ENCODE measurements at places on chromosomes 7 and 10. TPM values are rescaled to one million over a fixed set of nuclear protein-coding genes. Genes with fewer than 3 reads are reported as not detected.

DNA sequence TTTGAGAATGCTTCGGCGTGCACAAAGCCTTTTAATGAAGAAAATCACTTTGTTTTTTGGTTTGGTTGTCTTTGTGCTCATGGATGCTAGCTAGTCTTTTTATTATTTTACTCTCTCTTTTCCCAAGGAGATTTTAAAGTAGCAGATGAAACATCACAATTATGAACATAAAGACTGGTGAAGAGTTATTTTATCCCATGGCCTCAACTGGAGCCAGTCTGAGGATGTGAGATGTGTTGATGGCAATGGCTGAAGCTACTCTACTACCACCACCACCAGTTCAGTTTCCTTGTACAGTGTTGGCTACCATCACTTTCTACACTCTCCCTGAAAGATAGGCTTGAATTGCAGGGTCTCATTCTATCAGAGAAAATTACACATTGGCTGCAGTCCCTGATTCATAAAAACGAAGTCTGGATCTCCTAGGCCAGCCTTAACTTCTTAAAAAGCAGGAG, 494 bp upstream of the HERC4 start:
- DNase-seq = no peak

DNA sequence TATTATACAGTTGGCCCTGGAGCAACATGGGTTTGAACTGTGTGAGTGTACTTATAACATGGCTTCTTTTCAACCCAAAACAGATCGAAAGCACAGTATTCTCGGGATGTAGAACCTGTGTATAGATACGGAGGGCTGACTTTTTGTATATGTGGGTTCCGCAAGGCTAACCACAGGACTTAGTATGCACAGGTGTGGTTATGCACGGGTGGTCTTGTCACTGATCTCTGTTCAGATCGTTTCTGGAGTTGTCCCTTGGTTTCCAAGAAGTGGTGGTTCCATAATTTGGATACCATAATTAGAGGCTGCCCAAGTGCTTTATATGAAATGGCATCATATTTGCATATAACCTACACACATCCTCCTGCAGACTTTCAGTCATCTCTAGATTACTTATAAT, 10.9 kb upstream of the BHLHA15 start:
- DNase-seq = no peak

DNA sequence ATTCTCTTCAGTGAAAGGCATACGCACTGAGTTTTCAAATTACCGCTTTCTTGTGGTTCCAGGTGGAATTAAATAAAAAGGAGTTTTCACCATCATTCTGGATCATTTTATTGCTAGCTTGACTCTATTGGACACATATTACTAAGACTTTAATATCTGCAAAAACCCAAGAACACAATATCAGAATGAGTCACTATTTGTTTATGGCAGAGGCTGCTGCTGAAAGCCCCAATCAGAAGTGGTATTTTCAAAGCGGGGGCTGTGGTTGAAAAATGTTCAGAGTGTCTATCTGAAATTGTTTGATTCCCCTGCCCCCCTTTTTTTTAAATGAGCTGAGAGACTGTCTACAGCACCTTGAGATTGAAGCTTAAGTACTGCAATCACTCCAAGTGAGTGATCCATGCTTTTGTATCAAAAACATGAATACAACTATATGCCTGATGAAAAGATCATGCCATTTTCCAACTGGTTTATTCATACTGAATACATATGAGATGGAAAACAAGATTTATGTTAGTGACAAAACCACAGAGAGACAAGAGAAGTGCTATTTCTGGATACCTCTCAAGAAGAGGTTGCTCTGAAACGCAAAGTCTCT, 376.4 kb downstream of the HTR7 start:
- DNase-seq = no peak

- no peak for DNase-seq
These were observed 24.3 kb downstream of the GRID2IP start for GRCh38 chr7:6526997-6527378.

- no peak for DNase-seq
These were observed 21.4 kb upstream of the SMC3 start for GRCh38 chr10:110546077-110546476.

Gene IGFBP3
- polyA plus RNA-seq = 2.4 TPM

DNA sequence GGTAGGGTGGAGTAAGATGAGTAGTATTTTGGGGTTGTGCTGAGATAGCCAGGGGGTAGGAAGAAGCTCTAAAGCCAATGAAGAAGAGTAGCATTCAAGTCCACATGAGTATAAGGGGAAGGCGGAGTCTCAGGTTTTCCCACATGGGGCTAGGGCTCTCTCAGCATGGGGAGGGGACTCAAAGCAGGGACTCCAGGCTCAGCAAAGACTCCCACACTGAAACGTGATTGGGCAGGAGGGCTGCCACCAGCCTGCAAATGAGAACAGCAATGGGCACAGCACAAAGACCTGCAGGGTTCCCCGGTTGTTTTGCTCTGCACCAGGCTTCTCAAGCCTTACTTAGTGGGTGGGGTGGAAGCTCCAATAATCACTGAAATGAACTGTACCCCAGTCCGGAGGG, 1.5 kb upstream of the NRAP start:
- DNase-seq = no peak

- no peak for DNase-seq
These were observed 14.5 kb downstream of the AKR1B1 start for GRCh38 chr7:134444198-134444960.

GRCh38 chr10:14569274-14570060, 205.2 kb downstream of the FAM107B start:
- DNase-seq = no peak

Gene ACBD7
- not detected for polyA plus RNA-seq

DNA sequence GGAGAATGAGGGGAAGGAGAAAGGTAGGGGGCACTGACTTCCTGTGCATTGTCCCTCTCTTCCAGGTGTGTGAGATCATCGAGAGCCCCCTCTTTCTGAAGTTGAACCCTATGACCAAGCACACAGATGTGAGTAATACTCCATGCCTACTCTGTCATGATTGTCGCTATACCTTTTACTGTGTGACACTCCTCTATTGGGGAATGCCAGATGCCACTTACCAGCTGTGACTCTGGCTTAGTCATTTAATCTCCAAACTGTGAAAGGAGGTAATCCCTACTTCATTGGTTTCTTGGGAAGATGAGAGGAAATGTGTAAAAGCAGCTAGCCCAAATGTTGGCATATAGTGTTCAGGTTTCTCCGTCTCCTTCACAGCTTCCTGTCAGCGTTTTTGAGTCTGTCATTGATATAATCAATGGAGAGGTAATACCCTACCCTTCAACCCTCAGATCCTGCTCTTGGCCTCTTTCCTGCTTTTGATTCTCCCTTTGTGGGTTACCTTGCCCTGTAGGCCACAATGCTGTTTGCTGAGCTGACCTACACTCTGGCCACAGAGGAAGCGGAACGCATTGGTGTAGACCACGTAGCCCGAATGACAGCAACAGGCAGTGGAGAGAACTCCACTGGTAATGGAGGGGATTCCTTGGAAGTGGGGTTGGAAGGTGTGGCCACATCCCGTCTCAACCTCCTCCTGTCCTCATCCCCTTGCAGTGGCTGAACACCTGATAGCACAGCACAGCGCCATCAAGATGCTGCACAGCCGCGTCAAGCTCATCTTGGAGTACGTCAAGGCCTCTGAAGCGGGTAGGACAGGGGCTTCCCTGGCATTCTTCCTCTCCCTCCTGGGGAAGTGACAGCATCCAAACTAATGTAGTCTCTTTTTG, 2.0 kb downstream of the COPS6 start:
- no peak for DNase-seq

DNA sequence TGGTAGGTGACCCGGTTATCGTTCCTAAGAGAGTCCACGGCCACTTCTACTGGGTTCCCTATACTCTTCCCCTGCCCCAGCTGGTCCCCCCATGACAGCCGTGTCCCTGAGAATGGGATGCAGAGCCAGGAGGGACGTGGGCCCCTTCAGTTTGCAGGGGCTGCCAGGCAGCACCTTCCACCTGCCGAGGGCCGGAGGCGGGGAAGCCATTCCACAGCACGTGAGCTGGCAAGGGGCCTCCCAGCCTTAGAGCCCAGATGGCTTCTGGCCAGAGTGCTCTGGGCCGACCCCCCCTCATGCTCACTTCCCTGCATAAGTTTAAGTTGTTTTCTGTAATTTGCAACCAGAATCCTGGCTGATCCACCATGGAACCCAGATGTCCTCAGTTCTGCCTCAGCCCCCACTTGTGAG, 39.0 kb downstream of the DIP2C start:
- no peak for DNase-seq

GRCh38 chr10:43647576-43647975, 1.1 kb downstream of the ZNF32 start:
- no peak for DNase-seq

Gene TOMM7
- 320 TPM for polyA plus RNA-seq

- DNase-seq = no peak
These were observed 19.2 kb downstream of the ZNF775 start for GRCh38 chr7:150398108-150398964.

DNA sequence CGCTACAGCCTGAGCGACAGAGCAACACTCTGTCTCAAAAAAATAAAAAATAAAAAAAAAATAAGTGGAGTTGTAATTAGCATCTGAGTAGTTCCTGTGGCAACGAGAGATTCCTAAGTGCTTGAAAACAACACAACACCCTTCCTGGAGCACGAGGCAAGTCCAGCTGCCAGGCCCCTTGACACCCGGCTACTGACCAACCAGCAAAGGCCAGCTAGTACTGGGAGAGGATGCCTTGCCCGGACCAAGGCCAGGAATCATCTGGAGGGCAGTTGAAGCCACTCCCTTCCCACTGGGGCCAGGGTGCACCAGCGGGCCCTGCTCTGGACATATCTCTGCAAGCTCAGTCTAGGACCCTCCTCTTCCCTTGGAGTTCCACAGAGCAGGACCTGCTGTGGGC, 536 bp downstream of the C10orf105 start:
- DNase-seq = no peak

DNA sequence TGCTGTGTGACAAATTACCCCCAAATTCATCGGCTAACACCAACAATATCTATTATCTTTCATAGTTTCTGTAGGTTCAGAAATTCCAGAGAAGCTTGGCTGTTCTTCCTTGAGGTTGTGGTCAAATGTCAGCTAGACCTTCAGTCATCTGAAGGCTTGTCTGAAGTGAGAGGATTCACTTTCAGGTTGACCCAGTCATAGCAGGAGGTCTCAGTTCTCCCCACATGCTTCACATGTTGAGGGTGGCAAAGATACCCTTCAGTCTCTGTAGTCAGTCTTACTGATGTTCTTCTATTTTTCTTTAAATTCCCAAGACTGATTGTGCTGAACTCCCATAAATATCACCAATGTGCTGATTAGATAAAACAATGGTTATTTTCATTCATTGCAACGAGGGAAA, 1692.0 kb downstream of the REEP3 start:
- no peak for DNase-seq

GRCh38 chr7:157483515-157483914, 146.7 kb downstream of the DNAJB6 start:
- no peak for DNase-seq

DNA sequence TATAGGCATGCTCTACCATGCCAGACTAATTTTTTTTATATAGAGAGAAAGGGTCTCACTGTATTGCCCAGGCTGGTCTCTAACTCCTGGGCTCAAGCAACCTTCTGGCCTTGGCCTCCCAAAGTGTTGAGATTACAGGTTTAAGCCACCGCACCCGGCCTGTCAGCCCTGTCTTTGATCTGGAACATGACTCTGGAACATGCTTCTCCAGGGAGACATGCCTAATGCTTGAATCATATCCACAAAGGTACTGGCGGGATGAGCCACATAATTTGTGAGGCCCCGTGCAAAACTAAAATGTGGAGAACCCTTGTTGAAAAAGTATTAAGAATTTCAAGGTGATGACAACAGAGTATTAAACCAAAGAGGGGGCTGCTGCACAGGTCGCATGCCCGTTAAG, 282.8 kb downstream of the ARHGAP12 start:
- no peak for DNase-seq

- no peak for DNase-seq
These were observed 642.9 kb downstream of the SDK1 start for GRCh38 chr7:3943779-3944520.

DNA sequence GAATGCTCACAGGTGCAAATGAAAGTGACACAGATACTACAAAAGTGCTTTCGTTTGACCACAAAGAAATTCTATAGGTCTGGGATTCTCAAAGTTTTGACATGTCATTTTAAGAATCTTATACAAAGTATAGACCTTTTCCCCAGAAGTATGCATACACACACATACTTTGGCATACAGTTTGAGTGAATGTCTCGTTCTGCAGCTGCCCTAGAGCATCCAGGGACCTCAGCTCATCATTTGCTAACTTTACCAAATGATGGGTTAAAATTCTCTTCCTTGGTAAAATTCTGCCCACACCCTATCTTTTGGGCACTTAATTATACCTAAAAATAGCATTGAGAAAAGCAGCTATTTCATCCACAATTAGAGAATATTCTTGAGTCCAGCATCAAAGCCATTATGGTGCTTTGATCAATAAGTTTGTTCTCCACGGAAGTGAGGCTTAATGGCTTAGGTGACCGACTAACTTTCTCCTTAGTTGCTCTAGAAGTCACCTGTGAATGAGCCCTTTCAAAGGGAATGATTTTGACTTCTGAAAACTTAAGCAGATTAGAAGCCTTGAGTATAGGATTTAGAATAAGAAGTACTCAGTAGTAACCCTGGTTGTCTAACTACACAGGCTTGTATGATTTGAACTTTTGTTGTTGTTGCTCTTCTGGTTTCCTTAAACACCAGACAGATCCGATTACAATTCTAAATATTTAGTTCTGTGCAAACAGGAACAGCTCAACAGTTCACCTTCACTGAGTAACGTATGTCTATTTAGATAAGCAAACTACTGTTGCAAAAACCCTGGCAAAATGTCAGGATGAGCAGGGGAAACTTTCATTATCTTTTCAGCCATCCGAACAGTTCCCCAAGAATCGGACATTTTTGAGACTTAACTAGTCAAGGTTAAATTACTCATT, 70.6 kb downstream of the CNNM2 start:
- no peak for DNase-seq

GRCh38 chr7:151425670-151426440, 14.1 kb downstream of the CRYGN start:
- no peak for DNase-seq

Gene LRRC4
- not detected for polyA plus RNA-seq

Gene ZNF479
- polyA plus RNA-seq = not detected

DNA sequence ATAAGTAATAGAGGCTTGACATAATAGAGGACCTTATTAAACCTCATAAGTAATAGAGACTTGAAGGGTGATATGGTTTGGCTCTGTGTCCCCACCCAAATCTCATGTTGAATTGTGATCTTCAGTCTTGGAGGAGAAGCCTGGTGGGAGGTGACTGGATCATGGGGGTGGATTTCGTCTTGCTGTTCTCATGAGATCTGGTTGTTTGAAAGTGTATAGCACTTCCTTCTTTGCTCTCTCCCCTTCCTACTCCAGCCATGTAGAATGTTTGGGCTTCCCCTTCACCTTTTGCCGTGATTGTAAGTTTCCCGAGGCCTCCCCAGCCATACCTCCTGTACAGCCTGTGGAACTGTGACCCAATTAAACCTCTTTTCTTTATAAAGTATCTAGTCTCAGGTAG, 8.6 kb downstream of the KIFBP start:
- DNase-seq = no peak

- DNase-seq = no peak
These were observed 409.0 kb downstream of the CDC14C start for GRCh38 chr7:49333180-49333881.

Measured in naive thymus-derived CD8-positive, alpha-beta T cell (primary cell).